ENCODE measurements at places on chromosomes 7 and 10.

GRCh38 chr10:106401161-106401560 is 763.3 kb downstream of the SORCS1 start:
- DNase-seq = peak; percentile 44

DNA sequence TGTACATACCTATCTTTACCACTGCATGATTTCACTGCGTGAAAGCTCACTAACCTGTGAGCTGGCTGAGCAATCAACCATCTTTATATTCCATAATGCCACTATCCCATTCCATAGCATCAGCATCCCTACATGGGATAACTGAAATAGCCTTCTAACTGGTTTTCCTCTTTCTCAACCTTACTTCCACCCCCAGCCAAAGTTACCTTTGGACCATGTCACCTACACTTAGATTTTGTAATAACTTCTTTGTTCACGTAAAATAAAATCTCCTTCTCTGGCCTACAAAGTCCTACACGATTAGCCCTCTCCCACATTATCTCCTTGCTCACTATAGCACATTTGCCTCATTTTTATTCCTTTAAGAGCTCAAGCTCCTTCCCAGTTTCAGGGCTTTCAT is 2.5 kb downstream of the PSMA2 start:
- no peak for DNase-seq

- peak; percentile 50 for DNase-seq
Observed at GRCh38 chr10:91551856-91552255, 81.0 kb downstream of the PPP1R3C start.

DNA sequence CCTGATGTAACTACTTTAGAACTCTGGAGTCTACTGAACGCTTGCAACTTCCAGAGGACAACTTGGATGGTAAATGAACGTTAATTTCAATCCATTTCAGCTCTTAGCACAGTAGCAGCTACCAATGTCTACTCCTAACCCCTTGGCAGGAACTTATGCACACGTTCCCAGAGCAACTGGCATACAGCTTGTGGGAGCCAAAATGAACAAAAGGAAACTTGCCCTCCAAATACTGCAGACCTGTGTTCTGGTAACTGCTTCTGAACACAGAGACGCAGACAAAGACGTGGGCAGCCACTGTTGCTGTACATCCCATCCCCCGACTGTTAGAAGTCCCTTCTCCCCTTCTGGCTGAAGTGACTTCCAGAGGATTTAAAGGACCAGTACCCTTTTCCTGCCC is 61.3 kb downstream of the XPNPEP1 start:
- DNase-seq = no peak

DNA sequence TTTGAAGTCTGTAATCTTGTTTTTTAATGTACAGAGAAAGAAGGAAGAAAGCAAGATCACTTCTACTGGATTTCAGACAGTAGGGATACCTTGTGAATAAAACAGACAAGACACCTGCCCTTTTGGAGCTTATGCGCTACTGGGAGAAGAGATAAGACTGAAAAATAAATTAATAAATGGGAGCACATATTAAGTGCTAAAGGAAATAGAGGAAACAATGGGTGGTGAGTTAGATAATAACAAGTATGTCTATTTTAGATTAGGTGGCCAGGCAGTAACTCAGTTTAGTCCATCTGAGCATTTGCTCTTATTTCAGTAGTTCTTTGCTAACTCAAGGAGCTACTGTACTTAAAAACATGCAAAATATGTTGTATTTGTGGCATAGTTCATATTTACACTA is 15.9 kb downstream of the MIOS start:
- DNase-seq = no peak

Data from epithelial cell of esophagus (primary cell).